Activated naive CD4-positive, alpha-beta T cell treated with anti-CD3 and anti-CD28 coated beads for 36 hours (primary cell): ENCODE measurements at places on chromosomes 5 and 9.

DNA sequence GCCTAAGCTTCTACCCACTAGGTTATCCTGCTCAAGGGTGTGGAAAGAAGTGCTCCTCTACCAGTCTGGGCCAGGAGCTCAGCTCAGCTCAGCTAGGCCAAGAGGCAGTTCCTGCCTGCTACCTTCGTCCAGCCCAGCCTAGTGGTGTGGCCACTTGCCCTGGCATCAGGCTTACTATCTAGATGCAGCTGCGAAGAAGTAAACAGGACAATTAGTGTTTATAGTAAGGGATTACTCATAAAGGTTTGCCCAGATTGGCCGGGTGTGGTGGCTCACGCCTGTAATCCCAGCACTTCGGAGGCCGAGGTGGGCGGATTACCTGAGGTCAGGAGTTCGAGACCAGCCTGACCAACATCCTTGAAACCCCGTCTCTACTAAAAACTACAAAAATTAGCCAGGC lies 12.8 kb upstream of the SPATA24 start:
- DNase-seq: no peak

DNA sequence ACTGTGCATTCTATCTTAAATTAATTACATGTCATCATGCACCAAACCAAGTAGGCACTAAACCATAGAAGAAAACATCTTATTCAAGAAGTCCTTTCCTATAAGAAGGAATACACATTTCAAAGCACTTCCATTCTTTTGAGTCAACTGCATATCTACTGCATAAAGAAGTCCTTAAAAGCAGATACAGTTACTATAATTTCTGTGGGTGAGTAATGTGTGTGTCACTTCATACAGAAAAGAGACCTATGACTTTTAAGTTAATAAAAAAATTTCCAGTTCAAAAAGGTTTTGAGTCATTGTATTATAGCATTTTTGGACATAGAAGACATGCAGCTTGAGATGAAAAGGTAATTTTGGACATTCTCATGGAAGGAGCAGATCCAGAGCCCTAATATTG lies 125.0 kb downstream of the DTWD2 start:
- no peak for DNase-seq

- DNase-seq: no peak
Observed at GRCh38 chr9:134048582-134048968, 19.3 kb downstream of the BRD3 start.

- DNase-seq: no peak
Observed at GRCh38 chr9:119164716-119165115, 204.5 kb downstream of the BRINP1 start.
